Stimulated activated memory B cell treated with anti-CD40 and anti-IgM and Interleukin-4, amounts not matched to agents 10 μg/mL and 1 μg/mL and 100 μg/mL, for 72 hours (primary cell): ENCODE measurements at places on chromosomes 7 and 10.

DNA sequence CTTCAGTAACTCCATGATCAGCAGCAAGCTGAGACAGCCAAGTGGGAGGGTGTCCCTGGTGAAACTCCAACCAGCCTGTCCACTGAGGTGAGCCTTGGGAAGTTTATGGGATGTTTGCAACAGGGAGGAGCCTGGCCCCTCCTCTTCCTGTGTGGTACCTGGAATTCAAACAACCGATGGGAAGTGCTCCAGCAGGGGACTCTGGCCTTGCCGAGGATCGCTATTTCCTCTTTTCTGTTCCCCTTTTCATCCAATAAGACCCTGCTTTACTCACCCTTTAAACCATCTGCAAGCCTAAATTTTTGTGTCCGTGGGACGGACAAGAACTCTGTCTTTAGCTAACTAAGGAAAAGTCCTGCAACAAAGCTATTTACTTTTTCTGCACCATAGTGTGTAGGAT is 491.1 kb upstream of the ZMIZ1 start:
- no peak overlapping the region for H3K4me3 ChIP-seq
- peaks cover 15% of the 10 kb centered on the region for H3K27me3 ChIP-seq
- ATAC-seq: no peak
- H3K36me3 ChIP-seq: no peaks in the 10 kb centered on the region
- peaks cover 16% of the 10 kb centered on the region for H3K4me1 ChIP-seq
- H3K27ac ChIP-seq: no peak overlapping the region

DNA sequence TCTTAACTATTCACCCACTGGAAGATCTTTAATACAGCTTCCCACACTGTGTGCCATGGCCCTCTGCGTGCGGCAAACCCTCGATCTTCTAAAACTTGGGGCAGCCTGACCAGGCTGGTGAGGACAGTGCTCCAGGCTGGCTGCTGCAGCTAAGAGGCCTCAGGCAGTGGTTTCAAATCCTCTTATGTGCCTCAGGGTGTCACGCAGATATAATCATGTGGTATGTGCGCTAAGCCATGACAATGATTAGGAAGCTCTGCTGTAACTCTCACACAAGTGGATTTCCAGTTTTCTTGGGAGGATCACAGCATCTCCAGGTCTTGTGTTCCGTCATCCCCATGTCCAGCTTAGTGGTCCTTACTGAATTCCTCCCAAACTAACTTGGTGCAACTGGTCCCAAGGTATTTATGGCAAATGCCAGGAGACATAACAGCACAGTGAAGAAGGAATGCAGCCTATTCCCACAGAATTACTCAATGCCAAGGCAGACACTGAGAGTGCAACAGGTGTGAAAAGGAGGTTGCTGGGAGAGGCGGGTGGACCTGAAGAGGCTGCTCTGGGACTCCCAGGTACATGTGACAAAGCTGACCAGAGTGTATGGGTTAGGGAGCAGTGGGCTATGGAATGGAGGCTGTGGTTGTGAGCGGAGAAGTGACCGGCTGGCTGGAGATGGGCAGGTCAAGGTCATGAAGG is 2.3 kb downstream of the HPS1 start:
- peak overlapping the region; percentile 98 for H3K27ac ChIP-seq
- H3K4me1 ChIP-seq: peaks cover 70% of the 10 kb centered on the region
- H3K36me3 ChIP-seq: peaks cover 49% of the 10 kb centered on the region
- ATAC-seq: peak; percentile 49

- H3K4me1 ChIP-seq: no peaks in the 10 kb centered on the region
- H3K27ac ChIP-seq: no peak overlapping the region
- no peaks in the 10 kb centered on the region for H3K36me3 ChIP-seq
- no peaks in the 10 kb centered on the region for H3K27me3 ChIP-seq
- H3K4me3 ChIP-seq: no peak overlapping the region
- no peak for ATAC-seq
Observed at GRCh38 chr7:97373736-97374135, 256.2 kb downstream of the SDHAF3 start.

DNA sequence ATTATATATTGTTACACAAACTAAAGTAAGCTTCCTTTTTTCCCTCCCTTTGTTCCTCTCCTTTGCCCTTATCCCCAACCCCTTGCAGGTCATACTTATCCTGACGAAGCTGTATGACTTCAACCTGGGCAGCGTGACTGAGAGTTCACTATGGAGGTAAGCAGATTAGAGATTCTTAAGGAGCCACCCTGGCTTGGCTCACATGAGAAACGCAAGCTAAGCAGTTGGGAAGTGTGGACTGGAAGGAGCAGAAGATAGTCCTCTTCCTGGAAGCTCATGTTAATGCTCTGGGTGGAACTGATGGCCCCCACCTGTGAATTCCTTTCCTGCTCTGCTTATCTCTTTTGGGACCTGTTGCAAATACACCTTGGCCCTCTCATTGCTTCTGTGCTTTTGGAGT is 201.6 kb downstream of the SORCS3 start:
- H3K4me1 ChIP-seq: no peaks in the 10 kb centered on the region
- no peaks in the 10 kb centered on the region for H3K27me3 ChIP-seq
- H3K4me3 ChIP-seq: no peak overlapping the region
- H3K27ac ChIP-seq: no peak overlapping the region
- H3K36me3 ChIP-seq: no peaks in the 10 kb centered on the region

DNA sequence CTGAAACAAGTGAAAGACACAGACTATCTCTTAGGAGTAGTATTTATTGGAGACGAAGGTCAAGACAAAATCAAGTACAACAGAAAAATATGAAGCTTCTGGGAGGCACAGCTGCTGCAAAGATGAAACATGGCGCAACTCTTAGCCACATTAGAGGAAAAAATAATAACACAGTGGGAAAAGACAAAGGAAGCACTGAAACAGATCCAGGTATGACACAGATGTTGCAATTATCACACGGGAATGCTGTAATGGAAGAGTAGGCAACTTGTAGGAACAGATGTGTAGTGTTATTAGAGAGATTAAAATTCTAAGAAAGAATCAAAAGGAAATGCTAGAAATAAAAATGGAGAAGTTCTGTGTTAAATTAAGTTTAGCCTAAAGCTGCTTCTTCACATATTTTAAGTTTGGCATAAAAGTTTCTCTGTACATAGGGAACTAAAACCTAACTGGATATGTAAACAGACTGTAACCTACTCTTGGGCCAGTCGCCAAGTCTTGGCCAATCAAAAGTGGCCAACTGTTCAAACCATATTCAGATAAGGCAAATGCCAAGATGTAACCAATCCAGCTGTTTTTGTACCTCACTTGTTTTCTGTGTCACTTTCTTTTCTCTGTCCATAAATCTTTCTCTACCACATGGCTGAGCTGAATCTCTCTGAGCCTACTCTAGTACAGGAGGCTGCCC is 1132.0 kb upstream of the LRRTM3 start:
- no peak for ATAC-seq
- no peak overlapping the region for H3K4me3 ChIP-seq
- no peak overlapping the region for H3K27ac ChIP-seq
- H3K27me3 ChIP-seq: no peaks in the 10 kb centered on the region
- no peaks in the 10 kb centered on the region for H3K36me3 ChIP-seq

- ATAC-seq: peak; percentile 63
- H3K36me3 ChIP-seq: no peaks in the 10 kb centered on the region
- H3K27me3 ChIP-seq: peaks cover 9% of the 10 kb centered on the region
- H3K27ac ChIP-seq: no peak overlapping the region
Observed at GRCh38 chr10:71531485-71532446, 135.0 kb downstream of the CDH23 start.

DNA sequence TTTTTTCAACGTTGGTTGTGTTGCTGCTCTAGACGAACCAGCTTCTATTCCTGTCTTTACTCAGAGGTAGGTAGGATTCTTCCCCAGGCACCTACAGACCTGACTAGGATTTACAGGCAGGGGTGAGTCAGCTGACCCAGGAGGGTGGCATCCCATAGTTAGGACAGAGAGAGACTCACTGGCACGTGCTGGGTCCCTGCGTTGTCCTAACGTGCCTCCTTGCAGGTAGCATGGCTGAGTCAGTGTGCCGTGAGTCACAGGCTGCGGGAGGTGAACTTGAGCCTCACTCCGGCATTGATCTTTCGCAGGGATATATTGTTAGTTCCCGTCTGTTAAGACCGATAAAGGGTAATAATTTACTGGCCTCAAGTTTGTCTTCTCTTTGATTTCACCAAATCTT is 96.5 kb downstream of the PFKFB3 start:
- H3K27ac ChIP-seq: peak overlapping the region; percentile 96
- peak overlapping the region; percentile 13 for H3K4me3 ChIP-seq
- H3K27me3 ChIP-seq: no peaks in the 10 kb centered on the region

- H3K36me3 ChIP-seq: no peaks in the 10 kb centered on the region
- H3K27ac ChIP-seq: no peak overlapping the region
- no peaks in the 10 kb centered on the region for H3K27me3 ChIP-seq
- no peak for ATAC-seq
- no peak overlapping the region for H3K4me3 ChIP-seq
Observed at GRCh38 chr7:120307991-120308545, 35.1 kb downstream of the KCND2 start.

GRCh38 chr10:62632071-62632809 is 172.3 kb upstream of the ADO start:
- H3K27me3 ChIP-seq: no peaks in the 10 kb centered on the region
- peak; percentile 90 for ATAC-seq
- no peaks in the 10 kb centered on the region for H3K36me3 ChIP-seq

GRCh38 chr7:104946338-104946737 is 67.7 kb upstream of the KMT2E start:
- H3K27ac ChIP-seq: peak overlapping the region; percentile 100
- H3K36me3 ChIP-seq: peaks cover 6% of the 10 kb centered on the region
- ATAC-seq: no peak
- H3K4me3 ChIP-seq: no peak overlapping the region
- peaks cover 74% of the 10 kb centered on the region for H3K4me1 ChIP-seq
- no peaks in the 10 kb centered on the region for H3K27me3 ChIP-seq

- no peak overlapping the region for H3K27ac ChIP-seq
- H3K36me3 ChIP-seq: no peaks in the 10 kb centered on the region
- H3K4me1 ChIP-seq: no peaks in the 10 kb centered on the region
- H3K4me3 ChIP-seq: no peak overlapping the region
Observed at GRCh38 chr7:109462171-109462570, 892.5 kb downstream of the DNAJB9 start.

- no peak overlapping the region for H3K27ac ChIP-seq
- ATAC-seq: no peak
- peaks cover 9% of the 10 kb centered on the region for H3K27me3 ChIP-seq
- H3K4me3 ChIP-seq: no peak overlapping the region
- H3K36me3 ChIP-seq: no peaks in the 10 kb centered on the region
Observed at GRCh38 chr7:117281562-117281961, 41.3 kb downstream of the WNT2 start.

DNA sequence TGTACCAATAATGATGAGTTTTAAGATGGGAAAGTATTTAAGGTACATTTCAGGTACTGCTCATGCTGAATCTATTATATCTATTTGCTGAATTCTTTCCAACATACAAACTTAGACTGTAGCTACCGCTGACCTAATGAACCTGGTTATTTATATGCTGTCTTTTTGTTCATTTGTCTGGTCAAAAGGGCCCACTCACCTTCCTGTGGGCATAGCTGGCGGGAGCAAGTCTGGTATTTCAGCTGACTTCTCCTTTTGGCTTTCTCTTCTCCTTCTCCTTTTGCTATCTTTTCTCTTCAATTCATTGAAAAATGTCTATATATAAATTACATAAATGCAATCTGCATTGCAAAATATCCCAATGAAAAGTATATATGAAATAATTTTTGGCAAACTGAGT is 9.5 kb downstream of the PLXDC2 start:
- H3K4me3 ChIP-seq: no peak overlapping the region
- no peaks in the 10 kb centered on the region for H3K36me3 ChIP-seq
- no peaks in the 10 kb centered on the region for H3K27me3 ChIP-seq
- no peak overlapping the region for H3K27ac ChIP-seq
- ATAC-seq: no peak

DNA sequence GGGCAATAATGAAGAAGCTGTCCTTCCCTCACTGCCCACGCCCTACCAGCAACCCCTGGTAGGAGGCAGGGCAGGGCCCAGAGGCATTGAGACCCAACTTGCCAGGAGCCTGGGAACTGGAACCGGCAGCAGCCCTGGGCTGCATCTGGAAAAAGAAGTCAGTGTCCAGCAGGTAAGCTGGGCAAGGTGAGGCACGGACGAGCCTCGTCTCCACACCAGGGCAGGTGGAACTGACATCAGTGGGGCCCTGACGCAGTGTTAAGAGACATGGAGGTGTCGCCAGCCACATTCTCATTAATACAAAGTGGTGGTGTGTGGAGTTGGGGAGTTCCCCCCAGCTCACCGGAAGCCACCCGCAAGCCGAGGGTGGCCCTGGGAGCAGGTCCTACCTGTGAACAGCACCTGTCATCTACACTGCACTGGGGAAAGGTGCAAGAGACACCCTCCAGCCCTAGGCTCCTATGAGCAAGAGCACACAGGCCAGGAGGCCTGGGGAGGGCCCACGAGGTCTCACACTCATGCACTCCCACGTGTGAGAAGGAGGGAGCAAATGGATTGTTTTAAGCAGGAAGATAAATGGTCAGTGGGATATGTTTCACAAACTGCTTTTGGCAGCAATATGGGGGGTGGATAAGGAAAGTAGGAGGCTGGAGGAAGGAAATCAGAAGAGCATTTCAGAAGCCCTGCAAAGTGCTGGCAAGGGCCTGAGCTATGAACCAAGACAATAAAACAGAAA is 53.6 kb downstream of the COBL start:
- H3K27me3 ChIP-seq: no peaks in the 10 kb centered on the region
- no peak overlapping the region for H3K27ac ChIP-seq
- no peak for ATAC-seq
- no peaks in the 10 kb centered on the region for H3K36me3 ChIP-seq

GRCh38 chr7:79241288-79242060 is 212.0 kb downstream of the MAGI2 start:
- H3K36me3 ChIP-seq: no peaks in the 10 kb centered on the region
- no peaks in the 10 kb centered on the region for H3K4me1 ChIP-seq
- H3K27me3 ChIP-seq: no peaks in the 10 kb centered on the region
- no peak overlapping the region for H3K27ac ChIP-seq
- H3K4me3 ChIP-seq: no peak overlapping the region
- ATAC-seq: no peak

DNA sequence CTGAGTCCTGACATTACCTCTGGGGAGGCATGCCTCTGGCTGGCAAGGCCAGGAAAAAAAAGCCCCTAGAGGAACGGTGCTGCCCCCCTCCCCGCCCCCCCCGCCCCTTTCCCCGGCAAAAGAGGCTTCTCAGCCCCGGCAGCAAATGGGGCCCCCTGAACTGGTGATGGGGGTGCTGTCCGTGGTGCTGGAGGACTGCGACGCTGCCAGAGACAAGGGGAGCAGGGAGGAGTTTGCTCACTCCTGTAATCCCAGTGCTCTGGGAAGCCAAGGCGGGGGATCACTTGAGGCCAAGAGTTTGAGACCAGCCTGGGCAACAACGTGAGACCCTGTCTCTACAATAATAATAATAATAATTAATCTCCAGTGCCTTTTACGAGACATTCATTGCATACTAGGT is 23.7 kb downstream of the SRRM3 start:
- H3K36me3 ChIP-seq: no peaks in the 10 kb centered on the region
- H3K27ac ChIP-seq: no peak overlapping the region
- peaks cover 62% of the 10 kb centered on the region for H3K27me3 ChIP-seq
- no peak overlapping the region for H3K4me3 ChIP-seq
- ATAC-seq: no peak

DNA sequence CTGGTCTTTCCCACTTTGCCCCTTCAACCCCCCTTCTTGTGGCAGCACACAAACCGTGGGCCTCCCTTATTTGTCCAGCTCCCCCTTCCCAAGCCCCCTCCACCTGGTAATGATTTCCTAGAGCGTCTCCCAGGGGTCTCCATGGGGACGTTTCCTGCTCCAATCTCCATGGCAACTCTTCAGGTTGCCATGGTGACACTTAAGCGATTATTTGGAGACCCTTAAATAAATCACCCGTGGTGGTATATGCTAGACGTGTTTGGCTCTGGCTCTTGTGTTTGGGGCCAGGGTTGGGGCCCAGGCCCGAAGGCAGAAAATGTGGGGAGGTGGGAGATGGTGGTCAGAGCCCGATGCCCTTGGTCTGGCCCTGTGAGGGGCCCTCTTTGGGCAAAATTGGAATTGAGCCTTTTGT is 41.1 kb upstream of the DLG5 start:
- no peaks in the 10 kb centered on the region for H3K4me1 ChIP-seq
- ATAC-seq: no peak
- H3K36me3 ChIP-seq: peaks cover 6% of the 10 kb centered on the region
- H3K27me3 ChIP-seq: peaks cover 10% of the 10 kb centered on the region
- no peak overlapping the region for H3K4me3 ChIP-seq
